ENCODE measurements at places on chromosomes 6 and 20.

- DNase-seq = no peak
These were observed 34.0 kb downstream of the CPNE5 start for GRCh38 chr6:36805096-36805797.

DNA sequence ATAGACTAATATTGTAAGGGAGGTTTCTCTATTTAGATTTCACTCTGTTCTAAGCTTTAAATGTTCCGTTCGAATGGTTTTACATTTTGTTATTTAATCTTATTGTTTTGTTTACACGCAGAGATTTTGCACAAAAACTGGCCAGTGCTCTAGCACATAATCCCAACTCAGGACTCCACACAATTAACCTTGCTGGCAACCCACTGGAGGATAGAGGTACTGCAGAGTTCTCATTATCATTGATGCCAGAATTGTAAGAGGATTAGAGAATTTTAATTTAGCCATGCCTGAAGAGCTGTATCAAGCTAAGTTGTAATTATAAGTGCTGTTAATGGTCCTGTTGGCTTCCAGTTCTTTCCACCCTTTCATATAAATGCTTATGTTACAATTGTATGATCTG is 179.7 kb upstream of the SCGN start:
- DNase-seq = no peak

DNA sequence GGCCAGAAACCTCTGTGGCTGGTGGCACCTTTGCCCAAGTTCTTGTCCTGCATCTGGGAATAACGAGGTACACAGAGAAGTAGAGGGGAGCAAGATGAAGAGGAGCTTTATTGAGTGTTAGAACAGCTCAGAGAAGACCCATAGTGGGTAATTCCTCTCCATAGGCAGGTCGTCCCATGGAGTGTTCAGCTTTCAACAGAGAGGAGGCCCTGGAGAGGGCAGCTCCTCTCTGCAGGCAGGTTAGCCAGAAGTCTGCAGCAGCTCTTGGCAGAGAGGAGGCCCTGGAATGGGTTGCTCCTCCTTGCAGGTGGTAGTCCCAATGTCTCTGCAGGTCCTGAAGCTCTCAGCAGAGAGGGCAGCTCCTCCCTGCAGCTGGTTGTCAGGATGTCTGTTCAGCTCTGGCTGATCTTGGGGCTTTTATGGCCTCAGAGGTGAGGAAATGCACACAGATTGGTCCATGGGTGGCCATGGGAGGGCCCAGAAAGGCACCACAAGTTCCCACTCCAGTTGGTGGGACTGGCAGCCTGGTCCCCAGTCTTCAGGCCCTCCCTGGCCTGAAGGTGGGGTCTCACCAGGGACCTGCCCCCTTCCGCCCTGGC is 89.0 kb downstream of the IPCEF1 start:
- DNase-seq = no peak

DNA sequence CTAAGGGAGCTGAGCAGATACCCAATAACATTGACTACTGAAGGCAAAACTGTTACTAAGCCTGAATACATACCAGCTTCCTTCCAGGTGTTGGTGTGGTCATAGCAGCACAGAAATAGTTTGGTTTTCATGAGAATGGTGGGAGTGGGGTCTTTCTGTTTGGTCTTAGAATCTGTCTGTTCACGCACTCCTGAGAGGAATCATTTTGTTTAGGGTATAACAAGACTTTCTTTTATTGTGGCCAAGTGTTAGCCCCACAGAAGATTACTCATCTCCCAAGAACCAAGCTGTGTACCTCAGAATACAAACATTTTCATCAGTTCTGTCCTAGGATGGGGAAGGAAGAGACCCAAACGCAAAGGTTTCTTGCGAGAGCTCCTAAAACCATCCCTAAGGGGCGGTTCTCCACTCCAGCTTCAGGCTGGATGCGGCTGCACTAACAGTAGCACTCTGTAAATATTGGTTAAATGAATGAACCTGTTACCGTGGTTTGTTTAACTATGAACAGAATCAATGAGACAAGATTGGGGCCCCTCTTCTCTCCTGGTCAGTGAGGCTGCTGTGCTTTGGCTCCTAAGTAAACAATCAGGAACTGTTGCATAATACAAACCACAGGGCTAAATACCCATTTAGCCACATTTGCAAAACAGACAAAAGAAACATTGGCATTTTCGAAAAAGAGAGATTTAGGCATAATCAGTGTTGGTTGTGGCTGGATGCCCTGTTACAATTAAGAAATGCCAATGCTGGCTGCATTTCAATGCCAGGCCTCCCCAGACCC is 44.9 kb downstream of the SNAP25 start:
- no peak for DNase-seq

DNA sequence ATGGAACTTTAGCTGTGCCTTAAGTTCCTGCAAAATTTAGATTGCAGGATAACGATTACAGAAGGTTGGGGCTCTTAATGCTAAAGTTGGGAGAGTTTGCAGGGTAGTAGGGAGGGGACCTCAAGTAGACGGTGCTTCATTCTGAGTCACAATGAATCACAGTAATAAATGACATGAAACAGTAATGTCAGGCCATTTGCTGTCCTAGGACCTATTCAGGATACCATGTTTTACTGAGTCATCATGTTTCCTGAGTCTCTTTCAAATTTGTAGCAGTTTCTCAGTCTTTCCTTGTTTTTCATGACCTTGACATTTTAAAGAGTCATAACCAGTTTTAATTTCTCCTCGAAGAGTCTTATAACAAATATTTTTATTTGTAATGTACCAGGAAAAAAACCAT is 406.9 kb upstream of the MAP3K7 start:
- no peak for DNase-seq

DNA sequence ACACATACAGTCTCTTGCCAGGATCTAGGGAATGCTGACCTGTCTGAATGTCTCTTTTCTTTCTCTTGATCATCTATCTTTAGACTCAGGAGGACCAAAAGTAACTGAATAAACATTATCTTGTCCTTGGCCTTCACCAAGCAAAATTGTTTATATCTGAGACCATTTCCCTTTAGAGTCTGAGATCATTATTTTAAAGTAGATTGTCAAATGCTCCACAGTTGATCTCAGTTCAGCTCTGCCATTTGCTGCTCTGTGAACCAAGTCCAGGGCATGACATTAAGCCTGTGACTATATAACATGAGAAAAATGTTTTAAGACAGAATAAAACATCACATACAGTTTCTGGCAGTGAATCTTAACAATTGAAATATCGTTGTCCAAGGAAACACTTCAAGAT is 148.3 kb upstream of the NRSN1 start:
- DNase-seq = no peak

- DNase-seq = no peak
These were observed 301.3 kb upstream of the TCF21 start for GRCh38 chr6:133587546-133588160.

- DNase-seq = no peak
These were observed 13.2 kb upstream of the FUT9 start for GRCh38 chr6:96002576-96002910.

GRCh38 chr6:13908955-13909381 is 15.8 kb upstream of the RNF182 start:
- DNase-seq = peak; percentile 88

GRCh38 chr6:44474643-44475042 is 87.1 kb downstream of the CDC5L start:
- no peak for DNase-seq

- no peak for DNase-seq
These were observed 206.5 kb downstream of the TPBG start for GRCh38 chr6:82570083-82570482.

DNA sequence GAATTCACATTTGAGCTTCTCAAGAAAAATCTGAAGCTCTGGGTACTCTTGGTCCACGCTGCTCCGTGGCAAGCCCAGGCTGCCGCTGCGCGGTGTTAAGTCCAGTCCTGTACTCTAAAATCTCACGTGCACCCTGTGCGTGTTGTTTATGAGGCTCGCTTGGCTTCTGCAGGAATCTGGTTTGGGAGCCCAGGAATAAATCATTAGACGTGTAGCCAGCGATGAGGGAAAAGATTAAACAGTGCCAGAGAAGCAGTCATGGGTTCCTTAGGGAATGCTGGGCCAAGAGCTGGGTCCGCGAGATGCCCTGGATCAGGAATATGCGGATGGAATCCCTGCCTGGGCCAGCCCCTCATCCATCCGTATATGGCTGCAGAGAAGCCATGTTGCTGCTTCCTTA is 87.3 kb downstream of the KCNB1 start:
- no peak for DNase-seq

- no peak for DNase-seq
These were observed 978 bp downstream of the HLA-A start for GRCh38 chr6:29943053-29943966.

DNA sequence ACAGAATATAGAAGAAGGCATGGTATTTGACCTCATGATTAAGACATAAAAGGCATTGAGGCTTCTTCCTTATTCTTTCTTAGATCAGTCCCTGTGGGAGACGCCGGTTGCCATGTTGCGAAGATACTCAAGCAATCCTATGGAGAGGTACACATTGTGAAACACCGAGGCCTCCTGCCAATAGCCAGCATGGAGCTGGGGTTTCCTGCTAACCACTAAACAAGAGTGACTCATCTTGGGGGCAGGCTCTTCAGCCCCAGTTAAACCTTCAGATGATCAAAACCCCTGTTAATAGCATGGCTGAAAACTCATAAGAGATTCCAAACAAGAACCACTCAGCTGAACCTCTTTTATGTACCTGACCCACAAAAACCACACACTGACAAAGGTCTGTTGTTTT is 478.8 kb downstream of the CD83 start:
- no peak for DNase-seq

Data from SK-N-MC (cell line).